Epithelial cell of proximal tubule (primary cell): ENCODE measurements at places on chromosomes 4 and X.

DNA sequence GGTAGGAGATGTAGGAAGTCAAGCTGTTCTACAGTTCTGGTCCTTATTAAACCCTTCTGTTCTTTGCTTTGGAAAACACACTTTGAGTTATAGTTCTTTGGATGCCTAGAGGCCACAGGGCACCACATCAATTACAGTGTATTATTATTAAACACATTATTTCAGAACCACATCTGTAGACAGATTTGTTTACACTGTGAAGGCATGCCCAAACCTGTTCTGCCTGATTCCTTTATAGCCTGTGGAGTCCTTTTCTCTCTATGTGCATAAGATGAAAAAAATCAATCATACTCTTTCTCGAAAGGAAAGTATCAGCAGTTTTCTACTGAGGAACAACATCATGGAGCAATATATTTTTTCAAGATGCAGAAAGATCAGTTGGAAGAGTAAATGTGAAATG lies 371.3 kb upstream of the INTU start:
- DNase-seq = no peak

DNA sequence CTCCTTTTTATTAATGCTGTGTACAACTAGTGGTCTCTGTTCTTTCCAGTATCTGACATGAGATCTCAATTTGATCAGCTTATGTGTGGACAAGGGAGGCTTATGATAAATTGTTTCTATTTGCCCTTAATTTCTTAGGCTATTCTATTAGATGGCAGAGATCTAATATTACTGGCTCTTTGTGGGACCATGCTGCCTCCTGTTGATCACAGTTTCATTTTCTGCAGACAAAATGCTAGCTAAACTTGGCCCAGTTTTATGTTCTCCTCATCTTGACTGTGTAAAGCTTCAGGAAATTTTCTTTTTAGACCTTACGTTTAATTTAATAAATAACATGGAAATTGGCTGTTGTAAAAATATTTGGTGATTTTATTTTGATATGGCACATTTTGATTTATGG lies 627.1 kb upstream of the AADAT start:
- no peak for DNase-seq

DNA sequence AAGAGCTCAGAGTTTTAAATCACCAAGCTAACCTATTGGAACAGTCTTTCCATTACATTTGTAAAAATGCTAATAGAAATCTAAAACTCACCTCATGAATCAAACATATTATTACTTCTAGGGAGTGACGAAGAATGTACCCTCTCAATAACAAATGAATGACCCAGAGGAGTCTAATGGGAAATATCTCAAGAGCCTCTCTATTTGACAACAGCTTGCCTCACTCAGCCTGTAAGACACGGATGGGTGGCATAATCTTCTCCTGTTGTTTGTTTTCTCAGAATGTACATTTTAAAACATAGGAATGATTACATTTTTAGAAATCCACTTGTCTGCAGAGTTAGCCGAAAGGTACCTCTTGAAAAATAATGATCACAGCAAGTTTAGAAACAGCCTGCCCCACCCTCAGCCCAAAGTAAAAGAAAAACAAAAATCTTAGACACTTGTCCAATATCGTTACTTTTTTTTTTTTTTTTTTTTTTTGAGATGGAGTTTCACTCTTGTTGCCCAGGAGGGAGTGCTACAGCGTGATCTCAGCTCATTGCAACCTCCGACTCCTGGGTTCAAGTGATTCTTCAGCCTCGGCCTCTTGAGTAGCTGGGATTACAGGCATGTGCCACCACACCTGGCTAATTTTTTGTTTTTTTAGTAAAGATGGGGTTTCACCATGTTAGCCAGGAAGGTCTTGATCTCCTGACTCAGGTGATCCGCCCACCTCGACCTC lies 183.6 kb upstream of the FTHL17 start:
- no peak for DNase-seq

- DNase-seq = no peak
Observed at GRCh38 chrX:856566-857290, 226.1 kb downstream of the SHOX start.

DNA sequence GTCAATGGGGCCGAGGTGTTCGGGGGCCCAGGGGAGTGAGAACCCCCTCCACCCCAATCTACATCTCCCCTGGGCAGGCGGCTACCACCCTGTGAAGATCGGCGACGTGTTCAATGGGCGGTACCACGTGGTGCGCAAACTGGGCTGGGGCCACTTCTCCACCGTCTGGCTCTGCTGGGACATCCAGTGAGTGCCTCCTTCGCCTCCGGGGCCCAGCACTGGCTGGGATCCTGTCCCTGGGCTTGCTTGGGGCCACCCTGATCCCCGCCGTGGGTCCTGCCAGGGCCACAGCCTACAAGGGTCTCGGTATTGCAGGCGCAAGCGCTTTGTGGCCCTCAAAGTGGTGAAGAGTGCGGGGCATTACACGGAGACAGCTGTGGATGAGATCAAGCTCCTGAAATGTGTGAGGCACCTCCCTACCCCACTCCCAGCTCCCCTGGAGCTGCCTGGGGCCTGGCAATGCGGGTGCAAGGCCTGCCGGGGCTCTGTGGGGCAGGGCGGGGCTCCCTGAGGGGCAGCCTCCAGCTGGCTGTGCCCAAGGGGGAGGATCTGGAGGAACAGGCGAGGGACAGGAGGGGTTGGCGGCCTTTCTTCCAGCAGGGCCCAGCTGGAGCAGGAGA lies 697 bp downstream of the SRPK3 start:
- DNase-seq = no peak

DNA sequence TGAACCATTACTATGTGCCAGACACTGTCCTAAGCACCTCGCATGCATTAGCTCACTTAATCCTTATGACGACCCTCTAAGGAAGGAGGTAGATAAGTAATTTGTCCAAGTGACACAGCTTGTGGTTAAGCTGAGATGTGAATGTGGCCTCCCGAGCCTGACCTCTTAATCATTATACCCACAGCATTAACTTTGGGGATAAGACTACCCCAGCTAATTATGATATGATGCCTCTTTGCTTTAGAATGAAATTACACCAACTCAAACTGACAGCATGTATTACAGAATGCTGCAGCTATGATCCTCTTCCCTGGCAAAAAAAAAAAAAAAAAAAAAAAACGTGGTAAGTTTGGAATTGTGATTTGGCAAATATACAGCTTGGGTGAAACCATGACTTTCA lies 53.5 kb downstream of the APBB2 start:
- no peak for DNase-seq

- no peak for DNase-seq
Observed at GRCh38 chr4:183370786-183371185, 48.6 kb upstream of the CLDN24 start.

- DNase-seq = no peak
Observed at GRCh38 chr4:80307774-80308465, 27.6 kb upstream of the CFAP299 start.

- DNase-seq = no peak
Observed at GRCh38 chr4:41882625-41883347, 52.4 kb upstream of the TMEM33 start.

- no peak for DNase-seq
Observed at GRCh38 chrX:131821945-131822622, 201.0 kb upstream of the STK26 start.

DNA sequence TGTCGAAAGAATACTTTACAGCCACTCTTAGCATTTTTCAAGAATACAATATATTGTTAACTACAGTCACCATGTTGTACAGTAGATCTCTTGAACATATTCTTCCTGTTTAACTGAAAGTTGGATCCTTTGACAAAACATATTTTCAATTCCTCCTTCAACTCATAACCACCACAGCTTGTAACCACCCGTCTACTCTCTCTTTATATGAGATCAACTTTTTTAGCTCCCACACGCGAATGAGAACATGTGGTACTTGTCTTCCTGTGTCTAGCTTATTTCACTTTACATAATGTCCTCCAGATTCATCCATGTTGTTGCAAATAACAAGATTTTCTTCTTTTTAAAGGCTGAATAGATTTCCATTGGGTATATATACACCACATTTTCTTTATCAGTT lies 338.3 kb upstream of the IGFBP7 start:
- DNase-seq = no peak

- DNase-seq = no peak
Observed at GRCh38 chr4:172838111-172838510, 330.5 kb upstream of the GALNT7 start.

DNA sequence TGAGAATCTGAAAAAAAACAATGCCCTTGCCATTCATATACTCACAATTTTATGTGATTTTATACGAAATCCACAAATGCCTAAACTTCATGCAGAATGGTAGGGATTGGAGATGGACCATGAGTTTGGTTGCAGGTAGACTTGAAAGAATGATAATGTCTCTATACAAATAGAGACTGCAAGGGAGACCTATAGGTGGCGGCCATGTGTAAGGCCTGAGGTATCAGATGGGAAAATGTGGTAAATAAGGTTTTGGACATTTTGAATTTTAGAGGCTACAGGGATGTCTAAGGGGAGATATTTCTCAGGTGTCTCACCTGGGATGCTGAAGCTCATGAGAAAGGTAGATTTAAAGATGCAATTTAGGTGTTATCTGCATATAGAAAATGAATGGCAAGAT lies 78.0 kb downstream of the GABRB1 start:
- no peak for DNase-seq

DNA sequence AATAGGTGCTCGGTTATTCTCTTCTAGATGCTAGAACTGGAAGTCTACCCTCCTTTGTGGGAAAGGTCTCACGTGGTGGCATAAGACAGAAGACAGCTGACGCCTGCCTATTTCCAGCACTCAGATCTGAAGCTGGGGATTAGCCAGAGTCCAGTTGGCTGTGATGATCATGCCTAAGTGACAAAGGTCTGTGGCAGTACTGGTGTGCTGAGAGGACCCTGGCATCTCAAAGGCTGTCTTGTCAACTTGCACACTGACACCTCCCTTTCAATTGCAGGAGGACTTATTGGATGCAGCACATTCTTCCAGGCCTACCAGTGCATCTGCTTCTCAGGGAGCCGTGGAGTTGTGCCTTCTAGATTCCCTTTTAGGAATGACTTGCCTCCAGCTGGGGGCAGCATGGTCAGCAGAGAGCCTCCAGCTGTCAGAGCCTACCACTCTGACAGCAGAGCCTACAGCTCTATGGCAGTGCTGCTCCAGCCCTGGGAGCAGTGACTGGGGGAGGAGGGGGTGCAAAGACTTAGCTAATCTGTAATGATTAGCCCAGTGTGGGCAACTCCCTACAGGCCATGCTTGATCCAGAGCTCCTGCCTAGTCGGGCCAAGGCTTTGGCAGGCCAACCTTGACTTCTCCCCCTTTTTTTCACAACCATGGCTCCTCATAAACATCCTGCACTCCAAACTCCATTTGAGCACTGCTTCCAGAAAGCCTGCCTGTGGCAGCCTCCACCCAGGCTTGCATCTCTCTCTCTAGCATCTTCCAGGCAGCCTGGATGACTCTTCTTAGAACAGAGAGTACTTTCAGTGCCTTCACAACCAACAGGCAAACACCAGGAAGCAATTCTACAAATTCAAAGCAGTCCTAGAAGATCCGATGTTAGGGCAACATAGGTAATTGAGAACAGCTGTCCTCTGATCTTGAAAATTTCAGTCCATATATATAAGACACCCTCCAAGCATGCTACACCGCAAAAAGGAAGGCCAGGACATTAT lies 13.8 kb upstream of the FGFBP2 start:
- no peak for DNase-seq

- no peak for DNase-seq
Observed at GRCh38 chrX:153511784-153512500, 5.5 kb upstream of the ATP2B3 start.

- no peak for DNase-seq
Observed at GRCh38 chr4:81965911-81966310, 407.9 kb downstream of the HNRNPD start.

GRCh38 chrX:9340598-9341290 lies 124.1 kb upstream of the TBL1X start:
- no peak for DNase-seq

DNA sequence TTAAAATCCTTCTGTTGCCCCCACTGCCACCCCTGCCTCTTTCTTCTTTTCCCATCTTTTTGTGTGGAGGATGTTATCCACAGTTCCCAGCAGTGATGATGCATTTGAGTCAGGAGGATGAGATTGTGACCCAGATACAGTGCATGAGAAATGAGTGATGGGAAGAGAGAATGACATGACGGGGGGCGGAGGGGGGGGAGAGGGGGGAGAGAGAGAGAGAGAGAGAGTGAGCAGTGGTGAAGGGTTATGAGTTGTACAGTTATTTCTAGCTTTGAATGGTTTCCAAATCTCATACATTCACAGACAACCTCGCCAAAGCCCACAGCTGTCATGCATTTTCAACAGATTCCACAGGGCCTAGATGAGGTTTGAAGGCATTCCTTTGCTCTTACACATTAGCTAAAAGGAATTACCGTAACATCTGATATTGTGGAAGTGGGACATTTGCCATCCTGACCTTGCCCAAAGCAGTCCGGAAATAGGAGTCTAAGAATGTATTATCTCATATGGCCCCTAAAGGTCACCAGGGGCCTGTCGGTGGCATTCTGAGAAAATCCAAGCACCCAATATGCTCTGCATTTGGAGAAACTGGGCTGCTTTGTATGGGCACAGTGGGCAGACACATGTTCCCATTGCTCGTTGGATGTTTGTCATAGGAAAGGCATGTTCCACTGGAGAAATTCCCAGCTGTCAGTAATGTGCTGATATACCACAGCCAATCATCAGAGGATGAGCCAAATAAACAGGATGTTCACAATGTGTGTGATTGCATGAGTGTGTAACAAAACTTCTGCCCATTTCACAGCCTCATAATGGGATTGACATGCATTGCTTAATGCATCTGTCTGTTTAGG lies 435.8 kb downstream of the SPRY1 start:
- peak; percentile 95 for DNase-seq

DNA sequence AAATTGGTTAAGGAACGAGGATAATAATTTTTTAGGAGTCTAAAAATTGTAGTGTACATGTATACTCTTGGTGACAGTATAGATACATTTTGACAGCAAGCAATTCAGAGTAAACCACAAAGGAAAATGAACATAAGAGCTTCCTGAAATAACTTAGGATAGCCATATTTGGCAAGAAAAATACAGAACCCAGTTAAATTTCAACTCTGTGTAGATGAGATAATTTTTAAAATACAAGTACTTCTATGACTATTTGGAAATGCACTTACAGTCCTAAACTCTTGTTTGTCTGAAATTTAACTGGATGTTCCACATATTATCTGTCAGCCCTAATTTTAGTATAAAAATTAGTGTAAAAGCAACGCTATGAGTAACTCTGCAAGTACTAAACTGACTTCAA lies 124.4 kb upstream of the PCDH18 start:
- no peak for DNase-seq
